ENCODE measurements at places on chromosomes 6 and 20.

- no peak for DNase-seq
Observed at GRCh38 chr6:169970306-169970988, 219.0 kb downstream of the ERMARD start.

DNA sequence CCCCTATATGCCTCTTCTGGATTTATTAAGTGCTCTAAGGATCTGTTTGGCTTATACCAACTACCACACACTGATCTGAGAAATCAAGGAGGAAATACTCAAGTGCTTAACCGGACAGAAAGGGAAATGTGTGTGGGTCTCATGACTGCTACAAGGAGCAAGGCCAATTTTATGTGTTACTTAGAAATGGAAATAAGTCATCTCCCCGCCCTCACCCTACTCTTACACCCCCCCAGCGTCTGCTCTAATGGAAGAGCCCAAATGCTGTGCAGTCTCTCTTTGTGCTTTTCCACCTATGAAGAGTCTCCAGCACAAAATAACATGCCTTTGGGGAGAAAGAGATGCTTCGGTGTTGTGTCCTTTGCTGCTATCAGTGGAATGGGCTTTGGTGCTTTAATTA is 428.8 kb upstream of the ARID1B start:
- no peak for DNase-seq

- DNase-seq: no peak
Observed at GRCh38 chr6:106825156-106825555, 149.4 kb downstream of the CD24 start.

- no peak for DNase-seq
Observed at GRCh38 chr6:107712665-107713551, 111.2 kb downstream of the SCML4 start.

DNA sequence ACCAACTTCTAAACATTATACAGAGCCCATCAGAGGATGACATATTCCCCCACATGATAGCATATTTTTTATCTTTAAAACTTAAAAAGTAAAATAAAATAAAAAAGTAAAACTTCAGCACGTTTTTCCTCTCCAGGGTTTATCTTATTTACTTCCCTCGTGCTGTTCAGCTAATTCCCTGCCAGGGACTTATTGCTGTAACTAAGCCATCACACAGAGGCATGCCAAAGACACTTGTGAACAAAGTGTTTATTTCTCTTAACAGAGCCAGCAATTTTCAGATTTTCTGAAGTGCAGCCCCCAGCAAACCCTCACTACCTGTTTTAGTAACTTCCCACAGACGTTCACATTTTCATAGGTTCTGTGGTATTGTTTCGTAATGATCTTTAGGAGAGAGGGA is 293.8 kb downstream of the ZNF217 start:
- DNase-seq: no peak

DNA sequence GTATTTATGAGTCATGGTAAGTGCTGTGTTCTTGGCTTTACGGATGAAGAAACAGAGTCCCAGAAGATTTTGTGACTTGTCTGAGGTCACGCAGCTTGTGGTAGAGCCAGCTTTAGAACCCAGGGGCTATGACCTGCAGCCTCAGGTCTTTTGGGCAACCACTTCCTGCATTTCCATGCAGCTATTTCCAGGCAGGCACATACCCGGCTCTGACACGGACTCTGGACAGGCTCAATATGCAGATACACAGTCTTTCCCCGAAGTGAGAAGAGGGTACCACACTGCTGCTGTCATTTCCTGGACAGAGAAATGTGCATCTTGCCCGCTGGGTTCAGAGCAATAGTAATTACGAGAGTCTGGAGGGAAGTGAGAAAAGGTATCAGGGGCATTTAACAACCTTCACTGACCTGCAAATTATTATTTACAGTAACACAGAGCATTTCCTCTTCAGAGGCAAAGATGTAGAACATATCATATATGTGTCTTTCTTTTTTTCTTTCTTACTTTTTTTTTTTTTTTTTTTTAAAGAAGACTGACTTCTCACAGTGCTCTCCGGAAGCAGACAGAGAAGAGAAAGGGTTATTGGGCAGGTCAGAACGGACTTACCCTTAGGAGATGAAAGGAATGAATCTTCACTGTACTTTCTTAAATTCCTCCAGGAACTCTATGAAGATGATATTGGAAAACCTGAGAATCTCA is 185.1 kb downstream of the CLIC5 start:
- DNase-seq: no peak

GRCh38 chr20:36273414-36274180 is 32.5 kb upstream of the DLGAP4 start:
- DNase-seq: no peak

GRCh38 chr6:6815732-6816131 is 227.2 kb downstream of the LY86 start:
- DNase-seq: no peak

GRCh38 chr6:112040956-112041355 is 12.9 kb upstream of the CCN6 start:
- DNase-seq: no peak

GRCh38 chr6:30857549-30857948 is 26.8 kb upstream of the DDR1 start:
- DNase-seq: no peak

- DNase-seq: no peak
Observed at GRCh38 chr20:53344891-53345290, 248.7 kb downstream of the ZNF217 start.

GRCh38 chr6:122265755-122266154 is 133.7 kb upstream of the HSF2 start:
- DNase-seq: no peak

DNA sequence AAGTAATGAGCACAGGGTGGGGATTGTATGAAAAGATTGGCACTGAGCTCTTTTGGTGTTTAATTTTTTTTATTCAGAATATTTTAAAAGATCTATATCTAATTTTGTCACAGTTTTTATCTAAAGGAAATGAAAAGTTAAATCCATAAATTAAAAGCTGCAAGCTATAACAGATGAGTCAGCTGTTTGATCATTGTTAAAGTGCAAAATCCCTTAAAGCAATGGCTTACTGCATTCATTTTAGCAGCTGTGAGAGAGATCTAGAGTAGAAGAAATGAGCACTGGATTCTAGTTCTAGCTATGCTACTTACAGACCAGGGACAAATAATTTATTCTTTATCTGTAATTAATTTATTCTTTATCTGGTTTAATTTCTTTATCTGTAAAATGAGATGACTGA is 245.9 kb downstream of the CD109 start:
- DNase-seq: no peak

GRCh38 chr6:43702534-43703440 is 15.2 kb upstream of the MRPS18A start:
- DNase-seq: no peak

DNA sequence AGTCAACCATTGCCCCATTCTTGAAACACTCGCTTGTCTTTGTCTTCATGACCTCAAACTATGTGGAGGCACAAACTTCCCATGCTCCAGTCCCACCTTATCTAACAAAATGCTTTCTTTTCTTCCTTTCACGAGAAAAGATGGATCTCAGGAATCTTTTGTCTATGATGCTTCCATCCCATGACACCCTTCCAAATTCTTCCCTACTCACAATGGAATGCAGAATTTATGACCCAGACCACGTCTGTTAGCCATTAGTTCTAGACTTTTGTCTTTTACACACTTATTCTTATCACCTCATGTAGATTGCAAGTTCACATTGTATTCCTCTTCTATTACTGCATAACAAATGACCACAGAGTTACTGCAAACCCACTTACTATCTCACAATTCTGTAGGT is 24.2 kb upstream of the LAMP5 start:
- no peak for DNase-seq

DNA sequence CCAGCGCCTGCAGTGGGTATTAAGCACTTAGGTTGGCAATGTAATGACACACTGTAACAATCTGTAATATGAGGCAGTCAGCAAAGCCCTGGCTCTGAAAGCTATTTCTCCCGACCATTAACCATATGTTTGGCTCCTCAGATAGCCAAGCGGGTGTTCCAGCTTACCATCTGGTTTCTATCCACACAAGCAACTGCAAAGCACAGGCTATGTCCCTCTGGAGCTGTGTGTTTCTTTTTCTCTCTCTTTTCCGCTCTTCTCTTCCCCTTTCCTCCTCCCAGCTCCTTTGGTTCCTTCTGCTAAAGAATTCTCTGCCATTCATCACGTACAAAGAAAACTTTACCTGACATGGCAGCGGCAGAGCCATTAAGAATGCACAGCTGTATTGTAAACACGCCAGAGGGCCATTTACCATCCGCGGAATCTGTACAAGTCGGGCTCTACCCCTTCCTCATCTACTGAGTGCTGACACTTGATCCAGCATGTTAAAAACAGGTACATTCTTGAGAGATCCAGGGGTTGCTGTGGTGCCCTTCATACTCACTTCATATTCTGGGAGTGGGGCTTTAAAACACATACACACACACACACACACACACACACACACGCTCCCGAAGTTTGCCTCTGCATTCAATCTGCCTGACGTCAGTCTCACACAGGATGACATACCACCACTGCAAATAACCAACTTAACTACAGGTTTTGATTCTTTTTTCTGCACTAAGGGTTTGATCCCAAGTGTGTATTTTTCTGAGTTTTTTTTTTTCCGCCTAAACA is 77.2 kb downstream of the BACH2 start:
- DNase-seq: no peak

DNA sequence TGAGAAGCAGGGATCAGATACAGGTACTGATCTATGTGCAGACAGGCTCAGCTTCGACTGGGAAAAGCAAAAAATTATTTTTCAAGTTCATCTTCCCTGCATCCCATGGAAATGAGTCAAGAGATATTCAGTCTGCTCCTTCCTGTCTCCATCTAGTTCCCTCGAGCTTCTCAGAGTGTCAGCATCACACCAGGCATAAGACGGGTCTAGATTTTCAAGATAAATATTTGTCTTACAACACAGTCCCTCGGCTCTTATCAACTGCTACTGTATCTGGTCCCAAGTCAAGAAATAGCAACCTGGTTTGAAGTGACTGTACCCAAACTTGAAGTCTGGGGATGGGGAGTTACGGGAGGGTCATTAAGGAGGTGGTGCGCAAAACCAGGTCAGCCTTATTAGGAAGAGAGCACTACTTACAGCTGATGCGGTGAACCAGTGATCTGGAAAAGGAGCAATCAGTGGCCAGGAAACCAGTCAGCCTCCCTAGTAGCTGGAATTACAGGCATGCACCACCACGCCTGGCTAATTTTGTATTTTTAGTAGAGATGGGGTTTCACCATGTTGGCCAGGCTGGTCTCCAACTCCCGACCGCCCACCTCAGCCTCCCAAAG is 29.7 kb downstream of the ZMYND8 start:
- no peak for DNase-seq

DNA sequence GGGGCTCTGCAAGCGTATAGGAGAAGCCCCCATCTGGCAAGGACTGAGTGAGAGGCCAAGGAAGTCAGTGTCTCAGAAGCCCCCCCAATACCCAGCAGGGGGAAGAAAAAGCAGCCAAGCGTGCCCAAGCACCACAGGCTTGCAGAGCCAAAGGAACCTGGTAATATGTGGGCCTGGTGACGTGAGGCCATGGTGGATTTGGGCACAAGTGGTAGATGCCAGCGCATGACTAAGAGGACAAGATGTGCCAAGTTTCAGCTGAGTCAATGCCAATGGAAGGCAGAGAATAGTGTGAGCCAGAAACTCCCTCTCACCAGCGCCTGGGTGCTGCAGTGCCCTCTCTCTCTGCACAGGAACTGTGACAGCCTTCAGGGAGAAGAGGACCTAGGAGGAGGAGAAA is 110.0 kb downstream of the QRSL1 start:
- no peak for DNase-seq

DNA sequence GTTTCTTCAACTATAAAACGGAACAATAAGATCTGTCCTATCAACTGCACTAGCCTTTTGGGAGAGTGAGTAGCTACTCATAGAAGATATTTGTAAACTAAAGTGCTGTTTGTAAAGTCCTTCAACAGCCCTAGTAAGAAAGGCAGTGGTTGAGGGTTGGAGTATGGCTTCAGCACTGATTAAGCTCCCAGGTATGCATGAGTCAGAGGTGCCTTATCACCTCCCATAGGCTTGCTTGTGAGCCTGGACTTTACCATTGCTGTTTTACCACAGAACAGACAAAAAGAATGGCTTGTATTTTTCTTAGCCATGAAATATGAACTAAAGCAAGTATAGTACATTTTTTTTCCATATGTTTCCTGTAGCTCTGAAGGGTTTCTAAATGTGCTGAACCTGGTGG is 44.1 kb downstream of the SAMD3 start:
- no peak for DNase-seq

- DNase-seq: no peak
Observed at GRCh38 chr20:62376112-62377063, 9.3 kb upstream of the LAMA5 start.

GRCh38 chr20:62802026-62802712 is 2.5 kb upstream of the OGFR start:
- DNase-seq: no peak

DNA sequence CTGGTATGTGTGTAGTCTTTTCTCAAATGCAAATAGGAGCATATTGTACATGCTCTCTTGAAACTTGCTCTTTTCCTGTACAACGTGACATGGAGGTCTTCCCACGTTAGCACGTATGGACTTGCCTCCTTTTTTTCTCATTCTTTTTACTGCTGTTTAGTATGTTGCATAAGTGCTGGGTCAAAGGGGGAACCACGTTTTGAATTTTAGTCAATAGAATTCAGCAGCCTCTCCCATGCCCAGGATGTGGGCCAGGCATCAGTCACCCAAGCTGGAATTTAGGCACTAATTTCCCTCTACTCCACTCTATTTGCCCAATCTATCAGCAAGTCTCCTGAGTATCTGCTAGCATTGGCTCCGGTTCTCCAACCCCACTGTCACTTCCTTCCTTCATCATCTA is 41.5 kb upstream of the RNF24 start:
- no peak for DNase-seq

DNA sequence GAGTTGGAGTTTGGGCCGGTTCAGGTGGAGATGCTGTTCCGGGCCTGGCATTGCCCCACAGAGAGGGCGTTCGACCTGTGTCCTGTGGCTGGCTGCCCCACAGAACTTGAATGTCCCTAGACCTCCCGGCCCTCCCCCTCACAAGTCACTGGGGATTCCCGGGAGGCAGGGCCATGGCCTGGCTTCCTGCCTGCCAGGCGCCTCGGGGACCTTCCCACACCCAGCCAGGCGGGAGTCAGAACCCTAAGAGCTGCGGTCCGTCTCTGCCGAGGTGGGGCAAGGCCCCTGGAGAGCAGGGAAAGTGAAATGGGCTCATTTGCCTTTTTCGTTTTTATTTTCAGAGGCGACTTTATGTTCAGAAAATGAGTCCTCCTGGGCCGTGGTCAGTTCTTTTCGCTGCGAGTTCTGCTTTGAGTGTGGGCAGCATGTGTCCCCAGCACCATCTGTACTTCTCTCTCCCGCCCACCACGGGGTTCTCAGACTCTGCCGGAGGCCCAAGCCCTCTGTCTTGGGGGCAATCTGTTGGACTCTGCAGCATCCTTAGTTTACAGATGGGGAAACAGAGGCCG is 8.5 kb downstream of the RBM38 start:
- no peak for DNase-seq

DNA sequence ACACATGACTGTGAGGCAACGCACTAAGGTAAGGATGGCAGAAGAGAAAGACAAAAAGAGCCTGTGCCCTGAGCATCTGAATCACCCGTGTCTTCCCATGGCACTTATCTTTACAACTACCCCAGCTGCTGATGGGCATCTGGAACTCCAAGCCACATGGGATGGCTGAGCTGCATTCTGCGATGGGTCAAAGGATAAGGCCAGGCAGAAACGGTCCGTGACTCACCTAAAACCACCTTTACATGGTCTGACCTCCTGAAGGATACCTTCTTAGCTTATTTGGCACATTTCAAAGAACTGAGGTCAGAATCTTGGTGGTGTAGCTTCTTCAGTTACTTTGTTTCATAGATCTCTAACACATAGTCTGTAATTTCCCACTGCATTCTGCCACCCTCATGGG is 99.7 kb downstream of the DNAH8 start:
- DNase-seq: no peak
